Panc1 (cell line): ENCODE measurements at places on chromosomes 11 and 22. TPM values are rescaled to one million over a fixed set of nuclear protein-coding genes. Genes with fewer than 3 reads are reported as not detected.

Gene PATE4
- not detected for total RNA-seq

Gene CCDC73
- not detected for total RNA-seq

DNA sequence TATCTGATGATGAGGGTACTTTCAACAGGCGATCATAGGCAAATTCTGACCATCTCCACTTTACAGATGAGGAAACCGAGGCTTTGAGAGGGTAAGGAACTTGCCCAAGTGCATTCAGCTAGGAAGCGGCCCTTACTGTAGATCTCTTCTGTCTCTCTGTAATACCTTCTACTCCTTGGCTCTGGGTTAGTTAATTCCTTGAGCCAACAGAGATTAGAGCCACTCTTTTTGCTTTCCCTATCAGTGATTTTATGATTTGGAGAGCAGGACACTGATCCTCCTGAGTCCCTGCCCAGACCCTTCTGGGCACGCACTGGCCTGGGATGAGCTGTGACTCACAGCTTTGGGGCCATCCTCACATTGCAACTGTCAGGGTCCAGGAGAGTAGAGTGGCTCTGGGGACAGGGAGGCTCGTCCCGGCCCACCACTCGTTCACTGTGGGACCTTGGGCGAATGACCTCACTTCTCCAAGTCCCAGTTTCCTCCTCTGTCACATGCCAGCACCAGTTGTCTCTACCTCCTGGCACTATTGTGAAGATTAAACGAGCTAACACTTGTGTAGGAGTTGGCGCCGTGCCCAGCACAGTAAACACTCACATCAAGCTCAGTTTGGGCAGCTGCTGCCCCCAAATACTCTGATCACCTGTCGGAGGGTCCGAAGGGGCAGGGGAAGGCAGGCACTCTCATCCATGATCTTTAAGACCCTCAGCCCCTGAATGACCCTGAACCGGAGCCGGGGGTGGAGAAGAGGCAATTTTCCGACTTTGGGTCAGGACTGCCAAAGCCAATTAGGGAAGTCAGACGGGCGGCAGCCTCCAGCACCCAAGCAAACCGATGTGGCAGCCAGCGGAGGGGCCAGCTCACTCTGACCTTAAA, 235.0 kb downstream of the MIAT start:
- no peak for DNase-seq

DNA sequence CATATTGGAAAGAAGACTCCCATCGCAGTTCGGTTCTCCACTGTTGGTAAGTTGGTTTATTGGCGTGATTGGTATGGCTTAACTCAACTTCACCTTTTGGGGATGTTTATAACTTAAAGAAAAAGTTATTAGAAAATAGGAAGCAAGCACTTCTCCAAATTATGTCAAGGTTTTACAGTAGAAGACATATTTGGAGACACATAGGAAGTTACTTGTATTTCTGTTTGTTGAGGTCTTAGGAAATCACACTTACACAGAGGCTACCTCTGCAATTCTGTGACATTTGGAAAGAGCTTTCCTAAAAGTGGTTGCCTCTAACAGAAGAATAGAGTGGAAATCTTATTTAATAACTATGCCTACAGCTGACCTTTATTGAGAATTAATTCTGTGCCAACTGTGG, 12.3 kb downstream of the CAT start:
- DNase-seq = no peak
